ENCODE measurements at places on chromosomes 11 and 22.

DNA sequence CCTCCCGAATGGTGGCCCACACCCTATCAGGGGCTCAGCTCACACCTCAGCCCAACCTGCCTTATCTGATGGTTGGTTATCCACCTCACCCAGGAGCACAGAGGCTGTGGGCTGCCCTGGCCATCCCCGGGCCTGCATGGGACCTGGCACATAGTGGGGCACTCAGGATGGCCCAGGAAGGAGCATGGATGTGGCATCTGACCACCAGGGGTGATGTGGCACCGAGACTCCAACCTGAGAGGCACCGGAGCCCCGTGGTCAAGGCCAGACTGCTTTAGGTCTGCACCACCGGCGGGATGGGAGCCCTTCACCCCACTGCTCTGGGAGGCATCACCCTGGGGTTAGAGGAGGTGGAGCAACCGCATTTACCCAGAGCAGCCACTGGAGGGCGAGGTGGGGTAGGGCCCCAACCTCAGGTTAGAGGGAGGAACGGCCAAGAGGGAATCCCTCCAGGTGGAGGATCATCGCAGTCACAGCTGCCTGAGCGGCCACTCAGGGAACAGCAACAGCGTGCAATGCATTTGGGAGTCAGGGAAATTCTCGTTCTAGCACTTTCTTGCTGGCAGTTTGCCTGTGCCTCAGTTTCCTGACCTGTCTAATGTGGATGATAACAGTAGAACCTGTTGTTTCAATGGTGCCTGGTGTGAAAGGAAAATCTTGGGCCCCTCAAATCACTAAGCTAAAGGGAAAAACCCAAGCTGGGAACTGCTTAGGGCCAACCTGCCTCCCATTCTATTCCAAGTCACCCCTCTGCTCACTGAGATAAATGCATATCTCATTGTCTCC, 52.9 kb upstream of the CARS1 start:
- no peak for DNase-seq

- no peak for DNase-seq
Measured at GRCh38 chr22:38906052-38906451, 34.0 kb upstream of the CBX6 start.

DNA sequence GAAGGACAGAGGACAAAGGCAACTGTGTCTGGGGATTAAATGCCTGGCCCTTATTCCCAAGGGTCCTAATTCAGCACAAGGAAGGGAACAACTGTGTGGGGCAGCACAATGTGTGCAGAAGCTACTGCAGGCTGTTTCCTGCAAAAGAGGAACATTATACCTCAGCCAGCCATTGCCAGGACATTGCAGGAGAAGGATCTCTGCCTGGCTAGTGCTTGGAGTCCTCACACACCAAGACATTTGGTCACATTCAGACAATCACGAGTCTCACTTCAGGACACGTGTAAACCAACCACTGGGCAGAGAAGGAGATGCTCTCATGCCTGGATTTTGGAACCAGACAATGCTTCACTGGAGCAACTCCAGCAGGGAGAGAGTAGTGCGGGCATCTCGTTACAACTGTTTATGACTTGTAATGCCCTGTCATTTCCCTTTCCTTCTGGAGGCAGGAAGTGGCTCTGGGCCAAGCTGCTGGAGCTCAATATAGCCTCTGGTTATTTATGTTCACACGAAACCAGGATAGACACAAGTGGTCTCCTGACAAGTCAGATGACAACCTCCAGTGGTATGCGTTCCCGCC, 23.9 kb upstream of the ZC3H12C start:
- DNase-seq, result no peak

DNA sequence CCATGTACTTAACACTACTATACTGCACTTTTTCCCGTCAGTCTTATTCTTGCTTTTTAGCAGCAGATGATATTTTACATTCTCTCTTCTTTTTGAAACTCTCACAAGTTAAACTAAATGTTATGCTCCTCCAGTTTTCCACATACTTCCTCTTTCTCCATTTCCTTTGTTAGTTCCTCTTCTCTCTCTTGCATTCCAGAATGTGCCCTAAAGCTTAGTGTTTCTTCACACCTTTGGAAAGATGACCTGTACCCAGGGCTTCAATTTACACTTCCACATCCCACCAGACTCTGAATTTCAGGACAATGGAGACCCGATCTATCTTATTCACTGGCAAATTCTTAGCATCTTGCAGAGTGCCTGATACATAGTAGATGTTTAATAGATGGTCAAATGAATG, 51.8 kb downstream of the APIP start:
- DNase-seq, result no peak

DNA sequence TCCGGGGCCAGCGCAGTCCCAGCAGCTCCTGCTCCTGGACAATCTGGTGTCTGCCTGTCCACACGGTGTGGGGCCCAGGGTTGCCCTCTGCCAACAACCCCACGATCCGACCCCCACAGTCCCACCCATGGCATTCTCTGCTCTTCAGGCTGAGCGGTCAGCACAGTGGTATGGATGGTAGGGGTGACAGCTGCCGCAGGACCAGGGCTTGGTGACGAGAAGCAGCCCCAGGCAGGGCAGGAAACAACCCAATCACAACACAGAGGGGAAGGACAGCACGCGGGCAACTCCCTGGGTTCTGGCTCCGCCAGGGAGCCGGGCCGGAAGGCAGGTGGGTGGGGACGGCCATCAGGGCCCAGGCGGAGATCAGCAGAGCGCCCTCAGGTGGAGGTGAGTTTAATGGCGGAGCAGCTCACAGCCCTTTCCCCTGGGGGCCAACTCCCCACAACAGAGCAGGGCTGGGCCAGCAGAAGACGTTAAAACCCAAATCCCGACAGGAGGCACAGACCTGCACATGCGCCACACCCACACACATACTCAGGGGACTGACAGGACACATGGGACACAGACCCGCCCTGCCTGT, 5.3 kb upstream of the CHADL start:
- DNase-seq, result no peak

DNA sequence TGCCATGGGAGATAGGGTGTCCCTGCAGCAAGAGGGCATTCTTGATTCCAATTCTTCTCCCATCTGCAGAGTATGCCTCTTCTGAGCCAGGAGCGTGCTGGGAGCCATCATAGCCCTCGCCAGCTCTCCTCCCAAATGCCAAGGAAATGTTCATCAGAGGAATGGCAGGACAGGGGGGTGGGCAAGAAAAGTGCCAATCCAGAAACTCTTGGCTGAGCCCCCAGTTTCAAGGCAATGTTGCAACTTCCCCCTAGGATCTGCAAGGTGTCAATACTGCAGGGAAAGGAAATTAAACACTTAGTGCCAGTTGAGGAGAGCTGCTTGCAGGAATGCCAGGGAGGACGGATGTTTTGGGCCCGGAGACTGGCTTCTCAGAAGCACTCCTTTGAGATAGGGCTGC, 94.8 kb upstream of the PRDM11 start:
- no peak for DNase-seq

DNA sequence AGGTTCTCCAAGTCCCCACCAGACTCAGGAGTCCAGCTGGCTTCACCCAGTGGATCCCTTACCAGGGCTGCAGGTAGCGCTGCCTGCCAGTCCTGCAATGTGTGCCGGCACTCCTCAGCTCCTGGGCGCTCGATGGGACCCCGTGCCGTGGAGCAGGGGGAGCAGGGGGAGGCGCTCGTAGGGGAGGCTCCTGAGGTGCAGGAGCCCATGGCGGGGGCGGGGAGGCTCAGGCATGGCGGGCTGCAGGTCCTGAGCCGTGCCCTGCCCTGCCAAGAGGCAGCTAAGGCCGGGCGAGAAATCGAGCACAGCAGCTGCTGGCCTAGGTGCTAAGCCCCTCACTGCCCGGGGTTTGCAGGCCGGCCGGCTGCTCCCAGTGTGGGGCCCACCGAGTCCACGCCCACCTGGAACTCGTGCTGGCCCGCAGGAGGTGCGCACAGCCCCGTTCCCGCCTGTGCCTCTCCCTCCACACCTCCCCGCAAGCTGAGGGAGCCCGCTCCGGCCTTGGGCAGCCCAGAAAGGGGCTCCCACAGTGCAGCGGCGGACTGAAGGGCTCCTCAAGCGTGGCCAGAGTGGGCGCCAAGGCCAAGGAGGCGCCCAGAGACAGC, 792.9 kb upstream of the CCDC179 start:
- DNase-seq, result no peak

DNA sequence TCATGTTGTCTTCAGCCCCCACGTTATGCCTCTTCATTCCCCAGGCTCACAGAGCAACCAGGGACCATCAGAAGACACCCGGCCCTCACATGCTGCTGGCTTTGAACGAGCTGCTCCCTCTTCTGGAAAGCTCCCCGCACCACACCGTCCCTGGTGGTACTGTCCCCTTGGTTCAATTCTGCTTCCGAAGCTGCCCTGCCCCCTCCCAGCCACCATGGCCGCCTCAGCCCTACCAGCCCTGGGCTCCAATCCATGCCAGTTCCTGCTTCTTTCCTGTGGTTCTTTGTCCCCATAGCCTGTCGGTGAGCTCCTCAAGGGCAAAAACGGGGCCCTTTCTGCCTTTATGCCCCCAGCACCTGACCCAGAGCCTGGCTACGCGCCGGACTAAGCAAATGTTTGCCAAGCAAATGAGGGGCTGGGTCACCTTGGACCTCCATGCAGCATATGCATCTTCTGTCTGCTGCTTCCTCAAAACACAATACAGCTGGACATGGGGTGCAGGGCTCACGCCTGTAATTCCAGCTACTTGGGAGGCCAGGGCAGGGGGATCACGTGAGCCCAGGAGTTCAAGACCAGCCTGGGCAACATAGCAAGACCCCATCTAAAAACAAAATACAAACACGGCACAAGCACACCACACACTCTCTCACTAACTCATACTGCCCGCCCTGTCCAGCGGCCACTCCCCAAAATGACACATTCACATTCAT, 21.3 kb downstream of the TNKS1BP1 start:
- no peak for DNase-seq

GRCh38 chr11:111933872-111934271, 3.3 kb upstream of the DIXDC1 start:
- no peak for DNase-seq

DNA sequence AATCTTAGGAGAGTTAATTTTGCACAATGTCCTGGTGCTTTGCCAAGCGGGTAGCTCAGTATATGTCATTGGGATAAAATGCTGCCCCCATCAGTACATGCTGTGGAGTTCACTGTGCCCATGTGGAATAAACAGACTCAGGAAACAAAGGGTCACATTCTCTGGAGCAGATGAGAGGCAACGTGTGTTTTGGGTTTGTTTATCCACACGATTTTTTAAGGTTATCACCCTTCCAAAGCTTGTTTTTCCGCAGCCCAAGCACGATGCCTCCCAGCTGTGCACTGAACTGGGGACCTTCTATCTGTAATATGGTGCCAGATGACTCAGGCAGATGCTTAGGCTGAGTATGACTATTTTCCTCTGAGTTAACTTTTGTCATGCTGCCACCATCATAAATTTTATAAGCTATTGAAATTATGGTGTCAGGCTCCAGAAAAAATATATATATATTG, 6.5 kb downstream of the OR4D6 start:
- no peak for DNase-seq

DNA sequence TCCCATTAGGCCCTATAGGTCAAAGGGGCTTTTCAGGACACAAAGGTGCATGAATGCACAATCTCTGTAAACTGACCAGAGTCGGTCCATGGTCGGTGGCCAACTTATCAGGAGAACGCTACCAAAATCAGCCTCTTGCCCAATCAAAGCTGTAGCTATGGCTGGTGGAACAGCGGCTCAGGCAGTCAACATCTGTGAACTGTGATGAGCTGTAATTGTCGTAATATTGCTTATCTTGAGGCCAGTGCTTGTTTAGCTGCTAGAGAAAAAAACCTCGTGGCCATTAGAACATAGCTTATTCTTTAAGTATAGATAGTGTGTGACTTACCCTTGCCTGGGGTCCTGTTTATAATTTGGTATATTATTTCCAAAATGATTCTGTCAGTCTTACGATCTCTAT, 14.4 kb upstream of the CHST1 start:
- no peak for DNase-seq

- no peak for DNase-seq
Measured at GRCh38 chr11:19329970-19330369, 89.2 kb upstream of the E2F8 start.

GRCh38 chr11:119704849-119705248, 24.2 kb downstream of the NECTIN1 start:
- no peak for DNase-seq

DNA sequence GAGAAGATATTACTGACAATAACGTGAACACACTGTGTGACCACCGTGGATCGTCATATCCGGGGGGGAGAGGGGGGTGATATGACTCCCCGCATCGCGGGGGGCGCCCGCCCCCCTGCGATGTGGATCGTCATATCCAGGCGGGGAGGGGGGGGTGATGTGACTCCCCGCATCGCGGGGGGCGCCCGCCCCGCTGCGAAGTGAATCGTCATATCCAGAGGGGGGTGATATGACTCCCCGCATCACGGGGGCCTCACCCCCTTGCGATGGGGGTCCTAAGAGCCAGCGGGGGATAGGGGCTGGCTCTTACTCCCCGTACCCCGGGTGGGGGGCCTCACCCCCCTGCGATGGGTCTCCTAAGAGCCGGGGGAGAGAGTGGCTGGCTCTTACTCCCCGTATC, 19.9 kb downstream of the UNC93B1 start:
- no peak for DNase-seq

GRCh38 chr11:22702031-22702430, 35.6 kb downstream of the GAS2 start:
- DNase-seq, result no peak

DNA sequence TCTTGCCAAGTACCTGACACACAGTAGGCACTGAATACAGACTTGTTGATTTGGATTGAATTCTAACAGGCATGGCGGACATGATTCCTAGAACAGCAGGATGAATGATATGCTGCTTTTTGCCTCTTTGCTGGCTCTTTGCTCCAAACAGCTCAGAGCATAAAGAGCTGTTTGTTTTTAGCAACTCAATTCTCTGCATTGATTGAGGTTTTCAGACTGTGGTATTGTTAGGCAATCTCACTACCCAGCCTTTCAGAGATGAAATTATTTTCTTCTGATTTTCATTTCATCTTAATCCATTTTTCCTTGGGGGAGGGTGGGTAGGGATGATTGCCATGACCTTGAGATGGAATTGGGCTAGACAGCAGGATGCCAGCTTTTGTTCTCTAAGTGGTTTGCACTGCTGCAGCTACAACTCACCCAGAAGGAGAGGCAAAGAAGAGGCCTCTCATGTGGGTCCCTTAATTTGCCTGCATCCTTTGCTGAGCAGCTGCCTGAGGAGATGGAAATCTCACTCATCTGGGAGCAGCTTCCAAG, 20.5 kb downstream of the COA4 start:
- DNase-seq, result no peak

Data from stimulated activated CD8-positive, alpha-beta memory T cell treated with anti-CD3 and anti-CD28 coated beads, Interleukin-7, amount 100 ng/mL, for 1 hour (primary cell).